Stimulated activated CD8-positive, alpha-beta memory T cell treated with anti-CD3 and anti-CD28 coated beads, Interleukin-12 subunit alpha, Interleukin-12 subunit beta, amount 100 ng/mL, for 1 hour (primary cell): ENCODE measurements at places on chromosomes 11 and 22.

GRCh38 chr22:35627267-35628041 is 10.3 kb upstream of the MB start:
- DNase-seq: peak; percentile 18

DNA sequence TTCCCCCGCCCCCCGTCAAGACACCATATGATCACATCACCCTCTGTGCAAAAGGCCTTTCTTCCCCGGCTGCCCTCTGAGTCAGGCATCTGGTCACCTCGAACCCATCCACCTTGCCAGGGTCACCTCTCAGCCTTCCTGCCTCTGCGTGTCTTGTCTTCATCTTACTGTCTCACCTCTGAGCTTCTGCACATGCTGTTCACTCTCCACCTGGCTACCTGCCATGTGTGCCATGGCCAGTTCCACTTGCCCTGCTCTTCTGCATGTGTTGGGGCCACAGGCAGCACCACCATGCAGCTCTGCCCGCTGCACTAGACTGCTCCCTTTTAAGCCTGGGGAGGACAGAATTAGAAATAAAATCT is 9.8 kb downstream of the ZNF74 start:
- DNase-seq: no peak

DNA sequence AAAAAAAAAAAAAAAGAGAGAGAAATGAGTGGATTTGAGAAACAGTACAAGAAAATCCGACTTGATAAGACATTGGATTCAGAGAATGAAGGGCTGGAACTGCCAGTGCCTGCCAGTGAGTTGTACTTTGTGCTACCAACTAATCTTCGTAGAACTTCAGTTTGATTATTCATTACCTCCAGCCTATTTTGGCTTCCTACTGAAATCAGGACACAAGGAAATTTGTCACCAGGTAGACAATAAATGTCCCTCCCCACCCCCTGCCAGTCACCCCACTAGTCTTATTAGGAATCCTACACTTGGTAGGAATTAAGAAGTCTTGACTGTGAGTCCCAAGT is 21.4 kb upstream of the POLD3 start:
- DNase-seq: no peak

DNA sequence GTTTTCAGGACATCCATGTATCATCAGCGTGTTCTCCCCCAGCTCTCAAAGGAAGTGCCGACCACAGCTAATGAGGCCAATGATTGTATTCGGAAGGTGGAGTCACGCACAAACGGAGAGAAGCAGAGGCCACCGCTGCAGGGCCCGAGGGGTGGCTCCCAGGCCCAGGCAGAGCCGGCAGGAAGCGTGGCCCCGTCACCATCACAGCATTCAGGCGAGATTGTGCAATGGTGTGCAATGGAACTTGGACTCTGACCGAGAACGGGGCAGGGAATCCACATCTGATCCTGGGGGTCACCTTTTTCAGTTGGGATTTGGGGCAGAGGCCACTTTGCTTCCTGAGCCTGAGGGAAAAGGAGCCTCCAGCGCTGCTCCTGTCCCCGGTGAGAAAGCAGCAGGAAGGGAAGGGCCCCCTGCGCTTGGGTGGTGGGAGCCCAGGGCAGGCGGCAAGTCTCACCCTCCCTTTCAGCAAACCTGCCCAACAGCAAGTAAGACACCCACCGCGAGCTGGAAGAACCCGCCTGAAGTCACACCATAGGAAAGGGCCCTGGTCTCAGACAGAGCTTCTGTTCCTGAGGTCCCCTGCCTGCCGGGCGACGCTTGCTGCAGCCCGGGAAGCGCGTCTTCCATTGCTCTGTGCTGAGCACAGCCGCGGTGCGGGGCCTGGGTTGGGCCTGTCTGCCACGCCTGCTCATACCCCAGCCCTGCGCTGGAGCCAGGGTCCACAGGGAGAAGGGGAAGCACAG is 1430.7 kb downstream of the BRD1 start:
- no peak for DNase-seq

DNA sequence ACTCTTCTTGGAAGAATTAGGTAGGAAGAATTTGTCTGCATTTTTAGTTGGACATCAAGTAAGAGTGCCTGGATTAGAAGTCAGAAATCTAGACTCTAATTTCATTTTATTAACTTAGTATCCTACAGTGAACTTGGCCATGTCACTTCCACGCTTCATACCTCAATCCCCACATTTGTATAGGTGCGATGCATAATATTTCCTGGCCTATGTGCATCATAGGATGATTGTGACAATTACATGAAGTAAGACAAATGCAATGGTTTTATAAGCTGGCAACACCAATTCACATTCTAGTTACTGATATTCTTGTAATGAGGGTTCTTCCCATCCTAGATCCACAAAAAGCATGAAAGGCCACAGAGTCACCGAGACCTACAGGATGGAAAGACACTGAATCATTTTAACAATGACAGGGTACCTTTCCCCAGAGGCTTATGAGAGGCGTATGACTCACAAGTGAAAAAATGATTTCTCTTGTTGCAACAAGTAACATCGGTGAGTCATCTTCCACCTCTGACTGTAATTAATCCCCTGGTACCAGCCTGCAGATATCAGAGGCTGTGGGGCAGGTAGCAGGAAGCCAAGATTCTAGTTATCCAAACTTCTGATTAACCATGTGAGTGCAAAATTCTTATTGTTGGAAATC is 56.0 kb upstream of the OR5AK2 start:
- DNase-seq: no peak

DNA sequence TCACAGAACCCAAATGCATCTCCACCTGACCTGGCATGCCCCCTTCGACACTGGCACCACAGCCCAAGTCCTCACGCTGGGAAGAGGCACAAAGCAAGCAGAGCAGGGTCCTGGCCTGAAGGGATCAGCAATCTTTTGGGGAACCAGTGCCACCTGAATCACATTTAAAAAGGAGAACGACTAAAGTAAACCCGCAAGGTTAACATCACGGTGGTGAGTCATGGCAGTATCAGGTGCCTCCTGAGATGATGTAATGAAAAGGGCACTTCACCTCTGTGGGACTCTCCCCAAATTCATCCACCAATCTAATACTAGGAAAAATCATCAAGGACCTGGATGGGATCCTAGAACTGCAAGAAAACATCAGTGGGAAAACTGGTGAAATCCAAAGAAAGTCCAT is 44.9 kb downstream of the PACSIN2 start:
- DNase-seq: no peak

DNA sequence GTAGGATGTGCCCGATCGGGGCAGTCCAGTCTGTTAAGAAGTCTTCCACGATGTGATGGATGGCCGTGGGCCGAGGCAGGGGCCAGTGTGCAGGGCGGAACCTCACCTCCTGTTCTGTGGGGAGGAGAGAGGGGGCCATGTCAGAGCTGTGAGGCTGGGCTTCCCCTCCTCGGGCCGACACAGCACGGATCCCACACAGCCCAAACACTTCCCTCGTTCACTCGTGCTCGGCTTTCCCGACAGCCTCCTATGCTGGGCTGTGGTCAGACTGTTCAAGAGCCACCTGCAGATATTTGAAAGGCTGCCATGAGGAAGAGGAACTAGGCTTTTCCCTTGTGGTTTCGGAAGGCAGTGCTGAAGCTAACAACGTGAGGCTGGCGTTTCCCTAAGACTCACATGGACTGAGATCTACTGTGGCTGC is 12.3 kb upstream of the TXN2 start:
- DNase-seq: no peak

DNA sequence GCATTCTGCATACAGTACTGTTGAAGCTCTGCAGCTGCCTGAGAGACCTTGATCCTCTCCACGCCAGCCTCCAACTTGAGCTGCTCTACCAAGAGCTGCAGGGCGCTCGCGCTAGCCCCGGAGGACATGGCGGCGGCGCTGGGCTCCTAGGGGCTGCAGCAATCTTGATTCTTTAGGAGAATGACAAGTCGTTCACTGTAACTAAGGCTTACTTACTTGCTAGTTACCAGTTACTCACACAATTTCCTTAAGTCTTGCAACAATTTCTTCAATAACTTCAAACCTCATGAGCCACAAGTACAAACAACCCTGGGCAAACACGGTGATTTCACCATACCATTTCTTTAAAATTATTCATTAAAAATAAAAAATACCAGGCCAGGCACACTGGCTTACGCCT is 21.9 kb downstream of the SBF2 start:
- DNase-seq: no peak

DNA sequence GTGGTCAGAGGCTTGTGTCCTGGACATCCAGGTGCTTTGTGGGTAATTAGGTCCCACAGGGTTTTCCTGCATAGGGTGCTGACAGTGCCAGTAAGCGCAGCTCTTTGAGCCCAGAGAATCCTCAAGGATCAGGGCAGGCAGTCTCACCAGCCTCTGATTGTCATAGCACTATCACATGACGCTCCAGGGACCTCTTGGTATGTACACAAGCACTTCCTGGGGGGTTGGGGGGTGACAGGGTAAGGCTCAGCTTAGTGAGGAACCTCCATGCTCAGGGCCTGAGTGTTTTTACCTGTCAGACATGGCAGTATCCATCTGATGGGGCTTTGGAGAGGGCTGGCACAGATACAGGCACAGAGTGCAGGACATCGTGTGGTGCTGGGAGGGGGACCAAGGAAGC is 27.9 kb upstream of the SUSD2 start:
- no peak for DNase-seq

DNA sequence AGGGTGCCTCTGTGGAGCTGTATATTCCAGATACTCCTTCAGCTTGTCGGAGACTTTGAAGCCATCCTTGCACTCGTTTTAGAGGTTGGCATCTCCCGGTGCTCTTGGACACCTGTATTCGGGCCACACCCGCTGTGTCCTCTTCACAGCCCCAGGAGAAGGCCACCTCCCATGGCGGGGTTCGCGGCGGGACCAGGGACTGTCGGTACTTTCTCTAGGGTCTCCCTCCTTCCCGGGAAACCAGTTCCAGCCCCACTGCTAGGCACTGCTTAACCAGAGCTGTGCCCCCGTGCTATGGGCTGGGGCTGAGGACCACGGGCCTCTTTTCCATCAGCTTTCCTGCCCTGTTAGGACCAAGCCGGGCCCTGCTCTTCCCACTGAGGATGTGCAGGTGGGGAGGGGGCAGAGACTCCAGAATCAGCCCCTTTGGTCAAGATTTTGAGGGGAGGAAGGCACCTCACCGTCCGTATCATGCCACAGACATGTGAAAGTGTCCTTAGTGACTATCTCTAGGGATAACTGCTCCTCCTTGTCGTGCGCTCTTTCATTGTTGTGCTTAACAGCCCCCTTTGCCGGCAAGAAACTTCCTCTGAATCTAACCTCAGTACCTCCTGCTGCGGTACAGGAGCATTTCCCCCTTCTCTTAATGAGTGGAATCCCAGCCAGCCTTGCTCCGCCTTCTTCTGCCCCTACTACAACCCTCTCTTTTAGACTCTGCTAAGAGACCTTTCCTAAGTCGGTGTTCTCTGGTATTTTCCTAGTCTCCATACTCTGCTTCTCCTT is 1.2 kb upstream of the B3GAT1 start:
- DNase-seq: no peak

- DNase-seq: no peak
Measured at GRCh38 chr11:91041626-91042025, 818.8 kb upstream of the CHORDC1 start.

GRCh38 chr11:103601225-103601846 is 435.1 kb upstream of the DDI1 start:
- DNase-seq: no peak

DNA sequence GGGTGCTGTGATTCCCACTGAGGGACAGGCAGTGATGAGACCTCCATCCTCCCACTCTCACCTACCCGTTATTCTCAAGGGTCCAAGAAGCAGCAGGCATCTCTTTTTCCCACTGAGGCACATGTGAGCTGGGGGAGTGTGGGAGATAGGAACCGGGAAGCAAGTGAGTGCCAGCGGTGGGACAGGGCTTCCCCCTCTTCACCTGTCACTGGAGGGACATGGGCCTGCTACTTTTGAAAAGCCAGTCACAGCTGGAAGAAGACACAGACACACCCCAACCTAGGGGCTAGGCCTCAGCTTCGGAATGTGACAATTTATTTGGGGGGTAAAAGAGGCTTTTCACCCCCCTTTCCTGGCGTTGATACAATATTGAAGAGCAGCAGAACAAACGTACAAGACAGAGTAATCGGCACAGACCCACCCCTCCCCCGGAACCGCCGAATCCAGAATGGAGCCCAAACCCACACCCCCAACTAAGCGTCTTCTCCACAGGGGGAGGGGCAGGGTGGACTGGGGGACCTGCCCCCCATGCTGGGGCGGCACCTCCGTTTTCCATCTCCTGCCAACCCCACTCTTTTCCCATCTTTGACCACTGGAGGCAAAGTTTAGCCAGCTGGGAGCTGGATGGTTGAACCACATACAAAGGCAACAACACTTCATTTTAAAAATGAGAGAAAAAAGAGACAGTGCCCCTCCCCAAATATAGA is 10.7 kb downstream of the CBX6 start:
- DNase-seq: no peak

DNA sequence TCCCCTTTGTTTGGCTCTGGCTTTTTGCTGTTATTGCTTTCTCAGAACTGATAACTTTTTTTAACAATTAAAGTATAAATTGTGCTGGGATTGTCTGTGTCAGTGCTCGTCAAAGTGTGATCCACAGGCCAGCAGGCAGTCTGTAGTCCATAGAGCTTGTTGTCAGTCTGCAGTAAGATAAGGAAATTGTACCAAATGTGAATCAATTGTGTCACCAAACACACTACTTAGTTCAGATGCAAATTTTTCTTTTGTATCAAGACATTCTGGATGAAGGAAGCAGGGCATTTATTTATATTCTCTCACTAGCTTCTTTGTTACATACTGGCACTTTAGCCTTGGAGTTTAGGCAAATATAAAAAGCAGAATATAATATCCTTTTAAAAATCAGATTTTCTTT is 121.0 kb downstream of the WNT11 start:
- no peak for DNase-seq

DNA sequence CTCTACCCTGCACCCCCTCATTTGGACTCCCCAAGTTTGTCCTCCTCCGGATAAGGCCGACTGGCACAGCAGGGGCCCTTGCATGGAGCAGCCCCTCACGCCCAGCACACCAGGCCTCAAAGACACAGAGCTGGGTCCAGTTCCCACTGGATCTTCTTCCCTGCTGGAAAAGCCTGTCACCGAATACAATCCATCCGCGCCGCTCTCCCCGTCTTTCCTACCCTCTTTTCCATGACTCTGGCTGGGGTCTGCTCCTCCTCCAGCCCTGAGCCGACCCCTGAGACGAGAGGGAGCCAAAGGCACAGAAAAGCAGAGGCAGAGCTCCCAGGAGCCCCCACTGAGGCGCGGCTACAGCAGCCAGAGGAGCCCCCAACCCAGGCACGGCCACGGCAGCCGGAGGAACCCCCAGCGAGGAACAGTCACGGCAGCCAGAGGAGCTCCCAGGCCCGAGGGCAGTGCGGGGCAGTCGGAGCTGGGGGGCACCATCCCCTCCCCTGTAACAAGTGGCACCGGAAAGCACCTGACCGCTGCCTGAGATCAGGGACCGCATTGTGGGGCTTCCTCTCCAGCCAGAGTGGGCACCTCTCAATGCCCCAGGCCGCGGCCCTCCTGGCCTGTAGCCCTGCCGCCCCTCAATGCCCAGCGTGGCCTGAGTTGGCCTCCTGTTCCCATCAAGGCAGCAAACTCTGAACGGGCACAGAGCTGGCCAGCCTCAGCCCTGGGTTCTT is 12.0 kb downstream of the ALG12 start:
- no peak for DNase-seq

DNA sequence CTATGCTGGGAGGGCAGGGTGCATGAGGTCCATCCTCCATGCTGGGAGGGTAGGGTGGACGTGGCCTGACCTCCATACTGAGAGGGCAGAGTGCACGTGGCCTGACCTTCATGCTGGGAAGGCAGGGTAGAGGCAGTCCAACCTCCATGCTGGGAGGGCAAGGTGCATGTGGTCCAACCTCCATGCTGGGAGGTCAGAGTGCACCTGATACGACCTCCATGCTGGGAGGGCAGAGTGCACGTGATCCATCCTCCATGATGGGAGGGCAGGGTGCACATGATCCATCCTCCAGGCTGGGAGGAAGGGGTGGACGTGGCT is 622.2 kb downstream of the BRD1 start:
- no peak for DNase-seq

- no peak for DNase-seq
Measured at GRCh38 chr11:121578251-121578976, 125.6 kb upstream of the SORL1-AS1 start.
